ENCODE measurements at places on chromosomes 2 and 18. TPM values are rescaled to one million over a fixed set of nuclear protein-coding genes. Genes with fewer than 3 reads are reported as not detected.

DNA sequence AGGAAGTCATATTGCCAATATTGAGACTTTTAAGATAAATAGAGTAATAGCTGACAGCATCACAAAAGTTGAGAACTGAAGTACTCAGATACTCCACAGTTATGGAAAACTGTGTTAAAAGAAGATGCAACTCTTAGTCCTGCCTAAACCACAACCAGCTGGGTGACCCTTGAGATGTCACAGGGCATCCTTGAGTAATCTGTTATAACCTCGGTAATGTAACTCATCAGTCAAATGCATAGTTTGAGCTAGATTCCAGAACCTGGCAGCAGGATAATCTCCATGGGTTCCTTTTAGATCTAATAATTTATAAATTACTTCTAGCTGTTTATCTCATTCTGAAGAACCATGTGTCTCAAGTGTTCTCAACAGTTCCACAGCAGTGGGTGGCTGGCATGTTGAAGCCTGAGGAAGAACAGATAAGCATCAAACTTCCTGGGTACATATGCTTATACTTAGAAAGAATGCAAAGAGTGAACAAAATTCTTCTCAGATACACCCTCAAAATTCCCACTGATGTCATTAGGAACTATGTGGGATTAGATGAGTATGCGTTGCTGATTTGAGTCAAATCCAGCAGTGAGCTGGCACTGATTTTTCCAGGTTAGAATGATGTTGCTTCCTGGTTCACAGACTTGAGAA lies 304.1 kb upstream of the ERBB4 start:
- no peak for DNase-seq

- no peak for DNase-seq
Observed at GRCh38 chr2:104746299-104746698, 107.6 kb upstream of the POU3F3 start.

DNA sequence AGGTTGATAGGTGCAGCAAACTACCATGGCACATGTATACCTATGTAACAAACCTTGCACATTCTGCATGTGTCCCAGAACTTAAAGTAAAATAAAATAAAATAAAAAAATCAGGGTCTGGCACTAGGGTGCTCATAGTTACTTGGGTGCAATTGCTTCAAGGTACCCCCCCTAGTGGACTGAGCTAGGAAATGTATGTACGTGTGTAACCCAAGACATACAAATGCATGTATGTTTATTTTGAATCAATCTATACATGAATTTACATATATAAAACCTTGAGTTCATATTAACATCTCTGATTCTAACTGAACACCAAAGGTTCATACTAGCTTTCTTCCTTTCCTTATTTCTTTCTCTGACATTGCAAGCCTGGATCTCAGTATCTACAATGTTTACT lies 51.5 kb downstream of the USP37 start:
- no peak for DNase-seq

Gene KCNE4
- 4.9 TPM for polyA plus RNA-seq

DNA sequence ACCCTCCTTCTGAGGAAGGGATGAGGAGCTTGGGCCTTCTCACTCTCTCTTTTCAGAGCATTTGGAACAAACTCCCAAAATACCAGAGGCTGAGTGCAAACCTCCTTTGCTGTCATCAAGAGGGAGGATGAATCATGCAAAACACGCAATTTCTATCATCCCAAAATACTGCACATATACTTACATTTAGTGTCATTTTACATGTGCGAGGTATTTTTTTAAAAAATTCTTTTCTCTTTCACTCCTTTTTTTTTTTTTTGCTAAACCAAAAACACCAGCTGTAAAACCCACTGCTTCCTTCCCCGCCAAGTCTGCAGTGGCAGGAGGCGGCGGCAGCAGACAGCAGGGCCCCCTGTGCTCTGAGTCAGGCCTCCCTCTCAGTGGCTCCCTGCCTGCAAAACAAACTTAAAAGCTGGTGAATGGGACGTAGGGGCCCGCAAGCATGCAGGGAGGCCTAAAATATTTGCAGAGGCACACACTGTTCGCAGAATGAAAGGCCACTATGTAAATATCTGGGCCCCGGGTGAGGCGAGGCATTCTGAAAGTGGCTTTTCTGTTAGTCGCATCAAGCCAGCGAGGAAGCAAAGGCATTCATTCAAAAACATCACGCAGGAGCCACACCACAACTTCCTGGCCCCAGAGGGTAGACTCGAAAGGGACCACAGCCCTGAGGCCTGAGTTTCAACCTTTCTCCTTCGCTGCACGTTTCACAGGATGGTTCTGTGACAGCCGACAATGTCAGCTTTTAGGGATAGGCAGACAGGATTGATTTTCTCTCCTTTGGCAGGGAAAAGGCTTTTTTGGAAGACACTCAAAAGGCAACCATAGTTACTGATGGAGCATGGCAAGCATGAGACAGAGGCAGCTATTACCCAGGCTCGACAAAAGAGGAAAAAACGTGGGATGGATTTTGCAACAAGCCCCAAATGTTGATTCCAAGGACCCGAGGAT lies 73.4 kb downstream of the ACTR2 start:
- DNase-seq = peak; percentile 89

DNA sequence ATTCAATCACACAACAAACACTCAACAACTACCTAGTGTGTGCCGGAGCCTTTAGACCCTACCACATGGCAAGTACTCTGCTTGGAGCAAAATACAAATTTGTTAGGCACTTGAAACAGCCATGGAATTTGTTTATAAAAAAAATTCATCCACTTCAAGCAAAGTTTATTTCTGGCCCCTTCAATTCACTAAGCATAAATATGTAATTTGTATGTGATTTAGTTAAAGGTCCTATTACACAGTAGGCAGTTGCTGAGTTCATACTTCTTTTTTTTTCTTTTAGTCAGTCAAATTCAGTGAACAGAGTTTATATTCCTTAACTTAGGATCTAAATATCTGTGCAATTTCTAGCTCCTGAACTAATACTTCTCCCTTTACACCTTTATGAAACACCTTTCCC lies 22.5 kb downstream of the GCFC2 start:
- no peak for DNase-seq

- no peak for DNase-seq
Observed at GRCh38 chr2:191405546-191405945, 160.3 kb downstream of the MYO1B start.

DNA sequence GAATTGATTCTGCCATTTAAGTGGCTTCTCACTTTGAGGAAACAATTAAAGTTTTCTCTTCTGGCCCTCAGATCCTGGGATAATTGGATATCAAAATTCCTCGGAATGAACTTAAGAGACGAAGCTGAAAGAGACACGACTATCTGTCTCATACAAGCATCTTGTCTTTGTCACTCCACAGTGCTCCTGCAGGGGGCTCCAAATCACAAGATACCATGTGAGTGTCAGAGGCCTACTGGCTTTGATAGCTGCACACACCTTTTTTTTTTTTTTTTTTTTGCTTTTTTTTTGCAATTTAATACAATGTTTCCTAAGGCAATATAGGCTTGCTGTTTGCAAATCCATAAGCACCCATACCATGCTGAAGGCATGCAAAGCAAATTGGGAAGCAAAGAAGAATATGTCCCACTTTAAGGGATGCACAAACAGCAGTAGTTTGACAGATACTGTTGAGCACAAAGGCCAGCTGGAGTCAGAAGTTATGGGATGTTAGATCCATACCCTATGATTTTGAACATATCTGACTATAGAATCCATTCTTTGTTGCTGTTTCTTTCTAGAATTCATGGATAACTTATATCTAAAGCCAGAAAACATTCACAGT lies 109.0 kb upstream of the CBLN2 start:
- DNase-seq = peak; percentile 2

Gene SULT1C4
- polyA plus RNA-seq = 16.4 TPM

Gene IL1B
- 2.5 TPM for polyA plus RNA-seq

- no peak for DNase-seq
Observed at GRCh38 chr2:217077831-217078407, 218.1 kb upstream of the TNP1 start.

DNA sequence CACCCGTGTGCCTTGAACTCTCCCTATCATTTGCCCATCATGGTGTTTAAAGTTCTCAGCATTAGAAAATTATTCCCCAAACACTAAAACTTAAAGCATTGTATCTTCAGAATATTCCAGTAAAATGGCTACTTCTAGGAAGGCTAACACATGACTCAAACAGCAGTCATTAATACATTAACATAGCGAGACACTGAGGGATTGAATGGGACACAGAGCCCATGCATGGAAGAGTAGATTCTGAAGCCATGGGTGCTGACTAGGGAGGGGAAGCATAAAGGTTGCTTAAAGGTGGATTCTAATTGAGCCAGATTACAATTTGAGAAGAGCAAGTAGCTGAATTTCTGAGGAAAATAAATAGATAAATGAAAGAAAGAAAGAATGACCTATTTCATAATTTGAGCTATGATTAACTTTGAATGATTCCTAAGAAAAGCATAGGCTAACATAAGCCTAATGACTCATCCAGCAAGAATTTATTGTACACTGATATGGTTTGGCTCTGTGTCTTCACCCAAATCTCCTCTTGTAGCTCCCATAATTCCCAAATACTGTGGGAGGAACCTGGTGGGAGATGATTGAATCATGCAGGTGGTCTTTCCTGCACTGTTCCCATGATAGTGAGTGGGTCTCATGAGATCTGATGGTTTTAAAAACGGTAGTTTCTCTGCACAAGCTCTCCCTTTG lies 79.8 kb upstream of the PIK3C3 start:
- DNase-seq = no peak

DNA sequence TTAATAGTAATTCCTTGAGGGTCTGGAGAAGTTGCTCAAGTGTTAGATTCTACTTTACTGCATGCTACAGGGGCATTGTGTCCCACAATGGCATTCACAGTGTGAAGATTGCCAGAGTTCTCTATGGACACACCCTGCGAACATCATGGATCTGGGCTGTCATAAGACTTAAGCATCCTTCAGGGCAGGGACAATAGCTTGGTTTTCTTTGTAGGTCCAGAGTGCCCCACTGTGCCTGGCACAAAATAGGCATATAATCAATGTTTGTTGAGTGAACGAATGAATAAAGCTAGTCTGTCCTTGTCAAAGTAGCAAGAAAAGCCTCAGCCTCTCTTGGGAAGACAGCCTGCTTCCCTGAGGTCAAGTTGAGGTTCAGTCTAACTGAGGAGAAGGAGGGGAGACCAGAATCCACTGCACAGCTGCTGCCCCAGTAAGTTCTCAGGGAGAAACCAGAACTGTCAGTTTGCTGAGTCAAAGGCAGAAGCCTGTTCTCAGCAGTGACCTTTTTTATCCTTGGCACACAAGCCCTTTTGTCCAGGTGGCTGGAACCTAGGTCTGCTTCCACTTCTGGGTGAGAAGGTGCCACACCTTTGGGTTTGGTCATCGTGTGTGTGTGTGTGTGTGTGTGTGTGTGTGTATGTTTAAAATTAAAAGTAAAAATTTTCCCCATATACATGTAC lies 15.0 kb downstream of the INPP4A start:
- no peak for DNase-seq

DNA sequence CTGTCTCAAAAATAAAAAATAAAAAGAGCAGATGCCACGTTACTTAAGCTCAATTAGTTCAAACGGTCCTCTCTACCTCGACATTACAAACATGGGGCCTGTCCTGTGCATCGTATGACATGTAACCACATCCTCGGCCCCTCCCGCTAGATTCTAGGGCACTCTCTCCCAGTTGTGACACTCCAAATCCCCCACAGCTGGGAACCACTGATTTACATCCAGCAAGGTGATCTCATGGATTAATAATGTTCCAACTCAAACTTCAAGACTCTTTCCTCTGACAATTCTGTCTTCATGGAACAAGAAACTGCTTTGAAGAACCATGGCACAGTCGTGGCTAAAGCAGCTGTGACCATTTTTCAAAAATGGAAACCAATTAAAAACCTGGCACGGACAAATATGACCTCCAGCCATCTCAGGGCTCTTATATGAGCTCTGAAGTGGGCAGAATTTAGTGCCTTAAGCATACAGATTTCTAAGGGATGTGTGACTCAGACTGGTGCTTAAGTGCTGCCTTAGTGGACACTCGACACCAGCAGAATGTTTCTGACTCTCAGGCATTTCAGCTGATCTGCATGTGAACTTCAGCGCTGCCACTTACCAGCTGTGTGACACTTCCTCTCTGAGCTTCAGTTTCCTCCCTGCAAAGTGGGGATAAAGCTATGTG lies 31.7 kb upstream of the ASAP2 start:
- peak; percentile 40 for DNase-seq

DNA sequence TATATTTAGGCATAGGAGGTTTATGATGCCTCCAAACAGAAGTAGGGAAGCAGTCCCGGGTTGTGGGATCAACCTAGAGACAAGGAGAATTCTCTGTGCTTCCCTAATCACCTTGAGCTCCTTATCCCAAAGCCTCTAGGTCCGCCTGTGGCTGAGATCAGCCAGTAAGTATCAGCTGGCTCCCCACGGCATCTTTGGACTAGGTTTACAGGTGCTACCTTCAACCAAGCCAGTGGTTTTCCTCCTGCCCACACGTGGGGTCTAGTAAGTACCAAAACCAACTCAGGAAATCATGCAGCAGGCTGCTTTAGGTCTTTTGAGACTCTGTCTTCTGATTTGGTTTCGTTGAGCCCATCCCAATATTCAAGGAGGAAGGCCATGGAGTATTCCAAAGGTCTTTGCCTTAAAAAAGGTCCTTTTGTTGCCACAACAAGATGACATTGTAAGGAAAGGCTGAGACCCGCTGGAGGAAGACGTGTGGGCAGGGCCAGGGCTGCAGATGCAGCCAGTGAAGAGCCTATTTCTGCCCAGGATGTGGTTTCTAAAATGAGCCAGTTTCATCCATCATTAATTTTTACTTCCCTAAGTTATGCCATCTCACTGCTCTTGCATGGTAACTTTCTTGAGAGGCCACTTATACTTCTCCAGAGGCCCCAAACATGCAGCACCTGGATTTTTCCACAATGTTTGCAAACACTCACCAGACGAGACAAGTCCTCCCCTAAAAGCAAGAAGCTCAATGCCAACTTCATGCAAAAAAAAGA lies 248.7 kb downstream of the RNF152 start:
- DNase-seq = no peak

DNA sequence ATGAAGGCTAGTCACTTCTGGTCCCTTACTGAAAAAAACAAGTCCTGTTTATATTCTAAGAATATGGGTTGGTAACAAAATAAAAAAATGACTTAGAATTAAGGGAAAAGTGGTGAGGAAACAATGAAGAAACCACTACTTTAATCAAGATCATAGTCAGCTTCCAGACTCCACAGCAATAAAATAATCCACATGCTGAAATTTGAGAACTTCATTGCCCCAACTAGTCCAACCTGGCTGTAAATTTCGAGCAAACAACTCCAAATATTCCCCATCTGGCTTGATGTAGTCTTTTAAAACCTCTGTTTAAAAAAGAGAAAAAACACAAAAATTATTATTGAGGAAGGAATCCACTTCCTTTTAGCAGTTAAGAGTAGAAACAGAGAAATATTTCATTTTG lies 32.5 kb downstream of the METTL4 start:
- DNase-seq = no peak

Gene C2orf66
- not detected for polyA plus RNA-seq

GRCh38 chr2:213806125-213806726 lies 522.0 kb downstream of the SPAG16 start:
- peak; percentile 39 for DNase-seq

DNA sequence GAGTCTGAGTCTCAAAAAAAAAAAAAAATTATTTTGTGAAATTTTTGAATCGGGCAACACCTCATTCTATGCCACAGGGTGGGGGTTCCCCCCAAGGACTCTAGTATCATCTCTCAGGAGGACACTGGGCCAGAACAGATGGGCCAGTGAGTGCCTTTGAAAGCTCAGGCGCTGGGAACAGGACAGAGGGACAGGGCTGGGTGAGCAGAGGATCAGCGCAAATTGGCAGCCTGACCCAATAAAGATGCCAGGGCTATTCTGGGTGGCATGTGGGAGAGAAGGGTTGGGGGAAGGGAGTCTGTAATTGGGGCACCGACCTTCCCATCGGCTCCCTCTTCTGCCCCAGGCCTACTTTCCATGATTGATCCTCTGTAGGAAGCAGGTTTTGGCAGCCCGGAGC lies 44.0 kb downstream of the KIF3C start:
- no peak for DNase-seq

GRCh38 chr18:5057386-5058348 lies 139.4 kb downstream of the AKAIN1 start:
- DNase-seq = peak; percentile 71
